ENCODE measurements at places on chromosomes 7 and 10. TPM values are rescaled to one million over a fixed set of nuclear protein-coding genes. Genes with fewer than 3 reads are reported as not detected.

DNA sequence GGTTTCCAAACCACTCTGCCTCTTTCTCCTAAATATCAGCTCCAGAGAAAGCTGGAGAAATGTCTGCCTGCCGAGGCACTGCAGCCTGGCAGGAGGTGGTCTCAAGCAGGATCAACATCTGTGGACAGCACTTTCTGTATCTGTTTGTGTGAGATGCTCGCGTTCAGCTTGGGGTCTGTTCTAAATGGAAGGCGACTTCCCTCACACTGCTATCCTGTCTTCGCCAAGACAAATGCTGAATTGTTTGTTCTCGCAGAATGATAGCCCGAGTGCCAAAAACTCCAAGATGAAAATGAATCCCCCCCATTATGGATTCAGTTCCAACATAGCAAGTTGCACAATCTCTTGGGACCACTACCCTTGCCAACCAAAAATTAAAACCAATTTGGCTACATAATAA lies 72.2 kb upstream of the PALS2 start:
- DNase-seq, result no peak

DNA sequence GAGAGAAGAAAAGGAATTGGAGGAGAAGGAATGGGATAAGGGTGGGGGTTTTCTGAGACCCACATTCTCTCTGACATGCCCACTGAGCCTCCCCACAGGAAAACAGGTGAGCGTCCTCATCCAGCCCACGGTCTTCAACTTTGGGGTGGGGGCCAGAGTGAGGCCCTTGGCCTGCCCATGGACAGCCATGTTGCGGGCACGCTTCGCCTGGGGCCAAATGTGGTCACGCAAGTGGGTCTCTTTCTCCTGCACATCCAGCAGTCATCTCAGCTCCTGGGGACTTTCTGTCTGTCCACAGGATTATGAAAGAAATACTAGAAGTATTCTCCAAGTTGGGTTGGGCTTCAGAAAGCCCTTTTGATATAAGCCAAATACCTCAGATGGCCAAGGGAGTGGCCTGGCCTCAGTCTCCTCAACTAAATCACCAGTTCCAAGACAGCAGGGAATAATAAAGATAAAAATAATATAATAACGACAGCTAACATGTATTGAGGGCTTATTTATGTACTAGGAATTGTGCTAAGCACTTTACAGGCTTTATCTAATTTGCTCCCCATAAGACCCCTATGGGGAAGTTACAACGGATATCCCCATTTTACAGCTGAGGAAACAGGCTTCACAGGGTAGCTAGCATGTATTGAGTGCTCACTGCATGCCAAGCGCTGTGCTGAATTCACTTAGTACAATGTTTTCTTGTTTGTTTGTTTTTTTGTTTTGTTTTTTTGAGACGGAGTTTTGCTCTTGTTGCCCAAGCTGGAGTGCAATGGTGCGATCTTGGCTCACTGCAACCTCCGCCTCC lies 57.2 kb upstream of the LBX1 start:
- no peak for DNase-seq

GRCh38 chr10:127073666-127074065 lies 122.7 kb downstream of the INSYN2A start:
- DNase-seq, result no peak

- DNase-seq, result no peak
These were observed 18.4 kb upstream of the CCDC71L start for GRCh38 chr7:106679153-106679931.

GRCh38 chr10:130810856-130811255 lies 500.7 kb downstream of the TCERG1L start:
- DNase-seq, result peak; percentile 81

- DNase-seq, result no peak
These were observed 48.3 kb upstream of the DDC start for GRCh38 chr7:50613473-50613872.

GRCh38 chr7:74101061-74101681 lies 17.6 kb downstream of the LIMK1 start:
- DNase-seq, result no peak

GRCh38 chr7:87156709-87157108 lies 4.5 kb downstream of the DMTF1 start:
- DNase-seq, result no peak

GRCh38 chr7:155699180-155699579 lies 54.7 kb downstream of the RBM33 start:
- DNase-seq, result no peak

DNA sequence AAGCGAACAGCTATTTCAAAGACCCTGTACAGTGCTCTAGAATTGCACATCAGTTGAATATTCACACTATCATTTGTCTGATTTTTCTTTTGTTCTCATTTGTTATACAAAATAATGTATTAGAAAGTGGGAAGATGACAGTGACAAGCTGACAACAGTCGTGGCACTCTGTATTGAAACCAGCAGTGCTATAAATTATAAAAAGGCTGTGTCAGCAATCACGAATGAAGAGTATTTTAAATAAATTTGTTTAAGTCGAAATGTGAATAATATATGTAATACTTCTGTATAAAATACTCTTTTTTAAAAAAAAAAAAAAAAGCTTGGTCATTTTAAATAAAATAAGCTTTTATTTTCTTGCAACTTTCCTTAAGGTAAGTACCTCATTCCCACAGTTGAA lies 122.6 kb downstream of the VPS50 start:
- no peak for DNase-seq

GRCh38 chr10:71911296-71911953 lies 52.8 kb upstream of the CHST3 start:
- no peak for DNase-seq

- no peak for DNase-seq
These were observed 45.8 kb upstream of the SKAP2 start for GRCh38 chr7:26910221-26910620.

DNA sequence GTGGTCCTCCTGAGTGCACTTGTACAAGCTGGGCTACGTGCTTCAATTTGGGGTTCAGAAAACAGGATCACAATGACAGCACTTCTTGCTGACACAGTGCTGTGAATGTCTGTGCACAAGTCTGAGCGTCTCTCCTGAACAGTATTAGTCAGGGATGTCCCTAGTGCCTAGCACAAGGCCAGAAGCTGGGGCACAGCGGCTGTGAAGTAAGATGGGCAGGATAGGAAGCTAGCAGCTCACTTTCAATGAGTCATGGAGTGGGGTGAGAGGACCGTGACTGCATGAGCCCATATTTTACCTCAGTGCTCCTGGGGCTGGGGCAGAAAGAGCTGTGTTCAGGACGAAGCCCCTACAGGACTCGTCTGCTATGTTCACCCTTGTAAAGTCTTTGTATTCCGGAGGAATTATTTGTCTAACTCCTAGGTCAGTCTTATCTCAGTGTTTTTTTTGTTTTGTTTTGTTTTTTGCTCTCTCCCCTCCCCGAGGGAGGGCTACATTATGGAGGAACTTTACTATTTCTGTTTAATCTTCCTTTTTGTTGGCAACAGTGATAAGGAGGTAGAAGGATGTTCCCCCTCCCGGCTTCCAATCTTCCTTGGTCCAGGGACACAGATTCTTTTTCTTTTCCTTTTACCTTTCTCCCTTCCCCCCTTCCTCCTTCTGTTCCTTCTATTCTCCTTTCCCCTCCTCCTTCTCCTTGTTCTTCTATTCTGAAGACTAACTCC lies 2.8 kb upstream of the LRMDA start:
- no peak for DNase-seq

GRCh38 chr10:24448351-24448999 lies 239.5 kb downstream of the KIAA1217 start:
- DNase-seq, result no peak

GRCh38 chr7:16929146-16929762 lies 47.5 kb upstream of the AGR3 start:
- DNase-seq, result no peak

DNA sequence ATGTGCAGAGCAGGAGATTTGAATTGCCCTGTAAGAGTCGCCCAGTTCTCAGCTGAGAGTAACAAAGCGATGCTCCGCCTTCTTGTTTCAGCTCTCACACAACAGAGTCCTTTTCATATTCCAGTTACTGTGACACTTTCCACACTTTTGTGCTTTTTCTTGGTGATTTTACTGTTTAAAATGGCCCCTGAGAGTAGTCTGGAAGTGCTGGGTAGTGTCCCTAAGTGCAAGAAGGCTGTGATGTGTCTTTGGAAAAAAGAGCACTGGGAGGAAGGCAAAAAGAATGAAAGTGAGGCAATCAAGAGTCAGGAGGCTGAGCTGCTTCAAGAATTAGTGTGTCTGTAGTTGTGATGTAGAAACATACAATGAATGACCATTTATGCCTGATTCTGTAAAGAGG lies 201.2 kb upstream of the SEMA3E start:
- DNase-seq, result no peak

- DNase-seq, result no peak
These were observed 20.3 kb upstream of the RET start for GRCh38 chr10:43056568-43057011.

GRCh38 chr10:119501690-119502089 lies 40.8 kb downstream of the RGS10 start:
- no peak for DNase-seq

- DNase-seq, result no peak
These were observed 3.2 kb upstream of the POLM start for GRCh38 chr7:44085546-44085945.

DNA sequence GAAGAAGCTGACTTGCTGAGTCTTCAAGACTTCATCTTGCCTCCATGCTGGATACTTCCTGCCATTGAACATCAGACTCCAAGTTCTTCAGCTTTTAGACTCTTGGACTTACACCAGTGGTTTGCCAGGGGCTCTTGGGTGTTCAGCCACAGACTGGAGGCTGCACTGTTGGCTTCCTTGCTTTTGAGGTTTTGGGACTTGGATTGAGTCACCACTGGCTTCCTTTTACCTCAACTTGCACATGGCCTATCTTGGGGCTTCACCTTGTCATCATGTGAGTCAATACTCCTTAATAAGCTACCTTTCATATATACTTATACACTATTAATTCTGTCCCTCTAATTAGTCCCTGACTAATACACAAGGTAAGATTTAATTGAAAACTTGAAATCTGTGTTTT lies 361.7 kb upstream of the SEMA3C start:
- DNase-seq, result no peak

DNA sequence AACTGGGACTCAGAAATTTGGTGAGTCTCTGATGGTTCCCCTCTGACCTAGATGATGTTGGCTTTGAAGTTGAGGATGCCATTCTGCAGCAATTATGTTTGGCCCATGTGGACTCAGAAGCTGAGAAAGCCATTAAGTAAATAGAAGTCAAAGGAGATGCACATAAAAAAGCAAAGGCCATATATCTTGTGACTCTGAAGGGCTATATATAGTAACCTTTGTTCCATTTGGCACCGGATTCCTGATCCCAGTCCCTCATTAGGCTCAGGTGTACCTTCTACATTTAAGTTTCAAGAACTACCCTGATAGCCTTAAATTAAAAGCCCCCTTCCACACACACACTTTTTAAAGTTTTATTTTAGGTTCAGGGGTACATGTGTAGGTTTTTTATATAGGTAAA lies 50.0 kb upstream of the PDK4 start:
- no peak for DNase-seq

GRCh38 chr10:132829403-132829802 lies 43.5 kb upstream of the NKX6-2 start:
- no peak for DNase-seq

DNA sequence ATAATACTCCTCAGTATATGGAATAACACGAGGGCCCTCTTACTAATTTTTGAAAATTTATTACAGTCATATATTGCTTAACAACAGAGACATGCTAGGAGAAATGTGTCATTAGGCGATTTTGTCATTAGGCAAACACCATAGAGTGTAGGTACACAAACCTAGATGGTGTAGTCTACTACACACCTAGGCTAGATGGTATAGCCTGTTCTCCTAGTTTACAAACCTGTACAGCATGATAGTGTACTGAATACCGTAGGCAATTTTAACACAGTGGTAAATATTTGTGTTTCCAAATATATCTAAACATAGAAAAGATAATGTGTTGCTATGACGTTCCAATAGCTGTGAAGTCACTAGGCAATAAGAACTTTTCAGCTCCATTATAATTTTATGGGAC lies 12.8 kb downstream of the OR2F1 start:
- no peak for DNase-seq

Gene SLC26A4
- not detected for total RNA-seq

Gene GPRIN2
- 5.6 TPM for total RNA-seq

Gene ZMIZ2
- 54.3 TPM for total RNA-seq

Gene ASZ1
- total RNA-seq, result not detected

Gene PTF1A
- not detected for total RNA-seq

Gene MDH2
- 81.8 TPM for total RNA-seq

Gene LRMDA
- 22.6 TPM for total RNA-seq

Gene KNDC1
- 3.4 TPM for total RNA-seq

Gene CTAGE6
- 1.7 TPM for total RNA-seq

Gene VENTX
- total RNA-seq, result 0.98 TPM

Gene GPR26
- total RNA-seq, result not detected

Gene HGF
- total RNA-seq, result 15.0 TPM

Gene LAMB4
- 0.74 TPM for total RNA-seq

Gene NUDT13
- total RNA-seq, result 2.9 TPM

Gene EIF5AL1
- total RNA-seq, result not detected

Gene KCND2
- 3.7 TPM for total RNA-seq

Gene SPDYE5
- total RNA-seq, result not detected

Gene PDLIM1
- 181 TPM for total RNA-seq

Gene AUTS2
- total RNA-seq, result 53.0 TPM

Gene SCIN
- total RNA-seq, result 0.74 TPM

Gene SHH
- total RNA-seq, result 0.25 TPM

Gene LANCL2
- 7.6 TPM for total RNA-seq

Measured in vagina (tissue), 2 donors.